ENCODE measurements at places on chromosomes 7 and 10. TPM values are rescaled to one million over a fixed set of nuclear protein-coding genes. Genes with fewer than 3 reads are reported as not detected.

RSPH10B2 gene
- not detected for total RNA-seq

IRF5 gene
- total RNA-seq: 10.0 TPM

CCDC3 gene
- 0.94 TPM for total RNA-seq

DNAJC9 gene
- 52.2 TPM for total RNA-seq
